ENCODE measurements at places on chromosomes 1 and 21.

- no peak for DNase-seq
These were observed 89.0 kb upstream of the CHODL start for GRCh38 chr21:18155508-18156193.

- DNase-seq, result no peak
These were observed 130.6 kb downstream of the SNX7 start for GRCh38 chr1:98792123-98792522.

- no peak for DNase-seq
These were observed 238.4 kb downstream of the PLA2G4A start for GRCh38 chr1:187067160-187067559.

GRCh38 chr1:67383999-67384638, 46.1 kb downstream of the SERBP1 start:
- no peak for DNase-seq

DNA sequence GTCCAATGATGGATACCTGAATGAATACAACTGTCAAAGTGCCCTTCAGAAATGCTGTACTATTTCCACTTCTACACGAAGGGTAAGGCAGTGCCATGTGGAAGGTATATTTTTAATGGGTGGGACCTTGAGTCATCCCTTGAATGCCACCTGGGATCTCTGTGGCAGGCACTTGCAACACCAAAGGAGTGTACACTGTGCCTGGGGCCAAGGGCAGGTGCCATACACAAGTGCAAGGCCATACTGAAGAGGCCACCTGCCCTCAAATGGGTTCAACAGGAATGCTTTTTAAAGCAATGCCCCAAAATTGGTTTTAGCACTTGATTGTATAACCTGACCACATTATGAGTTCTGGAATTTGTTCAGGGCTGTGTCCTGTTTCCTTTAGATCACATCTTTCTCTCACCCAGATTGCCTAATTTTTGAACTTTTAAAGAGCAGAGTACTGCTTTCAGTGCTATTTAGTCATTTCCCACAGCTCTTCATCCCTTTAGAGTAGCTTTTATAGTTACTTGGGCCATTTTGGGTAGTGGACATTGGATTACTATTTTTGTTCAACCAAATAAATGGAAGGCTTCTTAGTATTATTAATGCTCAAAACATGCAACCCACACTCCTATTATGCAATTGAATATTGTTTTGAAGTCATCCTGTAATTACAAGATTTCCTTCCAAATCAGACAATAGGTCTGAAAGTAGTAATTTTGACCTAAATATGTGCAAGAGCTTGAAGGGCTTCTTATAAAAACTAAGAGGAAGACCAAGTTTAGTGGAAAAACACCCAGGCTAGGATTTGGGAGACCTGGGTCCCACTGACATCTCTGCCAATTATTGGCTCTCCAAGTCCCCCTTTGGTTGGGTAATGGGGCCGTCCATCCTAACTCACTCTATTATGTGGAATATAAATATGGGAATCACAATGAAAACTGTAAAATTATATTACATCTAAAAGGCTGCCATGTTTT, 57.2 kb downstream of the LEPR start:
- DNase-seq, result no peak

DNA sequence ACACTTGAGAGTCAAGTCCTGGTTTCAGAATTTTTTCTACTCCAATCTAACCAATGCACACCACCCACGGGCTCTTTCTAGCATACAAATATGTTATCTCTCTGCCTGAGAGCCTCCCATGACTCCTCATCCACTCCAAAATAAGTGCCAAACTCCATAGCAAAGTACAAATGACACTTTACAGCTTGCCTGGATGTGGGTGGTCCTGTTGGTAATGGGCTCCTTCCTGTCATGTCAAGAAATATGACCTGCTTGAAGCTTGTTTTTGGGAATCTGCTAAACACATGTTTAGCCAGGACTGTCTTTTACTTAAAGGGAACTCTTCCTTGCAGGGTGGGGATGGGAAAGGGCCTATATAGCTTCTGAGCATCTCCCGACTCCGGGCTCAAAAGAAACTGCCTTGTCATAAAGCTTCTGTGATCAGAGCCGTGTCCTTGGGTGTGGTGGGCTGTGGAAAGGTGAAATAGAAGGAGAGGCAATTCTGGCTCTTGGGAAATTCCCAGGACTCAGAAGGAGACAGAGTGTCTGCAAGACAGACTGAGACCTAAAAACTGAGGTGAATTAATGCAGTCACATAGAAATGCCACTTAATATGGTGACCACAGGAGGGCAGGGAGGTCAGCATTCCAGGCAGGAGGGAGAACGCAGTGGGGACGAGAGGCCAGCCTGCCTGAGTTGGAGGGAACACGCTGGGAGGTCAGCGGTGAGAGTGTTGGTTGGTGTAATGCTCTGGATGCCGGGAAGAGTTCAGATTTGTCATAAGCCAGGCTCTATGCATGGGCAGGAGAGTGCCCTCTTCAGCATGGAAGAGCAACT, 6.1 kb upstream of the IGFN1 start:
- DNase-seq, result no peak

GRCh38 chr1:34829250-34829649, 30.3 kb downstream of the SMIM12 start:
- no peak for DNase-seq

DNA sequence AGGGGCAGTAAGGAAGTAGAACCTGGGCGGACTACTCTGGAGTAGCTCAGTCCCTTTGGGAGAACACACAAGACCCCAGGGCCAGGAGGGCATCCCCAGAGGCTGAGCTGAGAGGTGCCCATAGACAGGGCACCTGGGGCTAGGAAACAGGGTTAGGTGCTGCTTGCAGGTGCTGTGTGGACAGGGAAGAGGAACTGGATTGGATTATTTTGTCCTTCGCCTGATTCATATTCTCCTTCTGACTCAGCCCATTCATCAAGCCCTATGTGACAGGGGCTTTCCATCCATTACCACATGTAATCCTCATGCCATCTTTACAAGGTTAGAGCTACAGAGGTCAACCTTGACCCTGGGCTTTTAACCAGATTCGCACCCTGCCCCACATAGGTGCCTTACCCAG, 183.9 kb downstream of the C1orf94 start:
- DNase-seq, result no peak

- no peak for DNase-seq
These were observed 471 bp upstream of the ADPRS start for GRCh38 chr1:36088265-36088576.

DNA sequence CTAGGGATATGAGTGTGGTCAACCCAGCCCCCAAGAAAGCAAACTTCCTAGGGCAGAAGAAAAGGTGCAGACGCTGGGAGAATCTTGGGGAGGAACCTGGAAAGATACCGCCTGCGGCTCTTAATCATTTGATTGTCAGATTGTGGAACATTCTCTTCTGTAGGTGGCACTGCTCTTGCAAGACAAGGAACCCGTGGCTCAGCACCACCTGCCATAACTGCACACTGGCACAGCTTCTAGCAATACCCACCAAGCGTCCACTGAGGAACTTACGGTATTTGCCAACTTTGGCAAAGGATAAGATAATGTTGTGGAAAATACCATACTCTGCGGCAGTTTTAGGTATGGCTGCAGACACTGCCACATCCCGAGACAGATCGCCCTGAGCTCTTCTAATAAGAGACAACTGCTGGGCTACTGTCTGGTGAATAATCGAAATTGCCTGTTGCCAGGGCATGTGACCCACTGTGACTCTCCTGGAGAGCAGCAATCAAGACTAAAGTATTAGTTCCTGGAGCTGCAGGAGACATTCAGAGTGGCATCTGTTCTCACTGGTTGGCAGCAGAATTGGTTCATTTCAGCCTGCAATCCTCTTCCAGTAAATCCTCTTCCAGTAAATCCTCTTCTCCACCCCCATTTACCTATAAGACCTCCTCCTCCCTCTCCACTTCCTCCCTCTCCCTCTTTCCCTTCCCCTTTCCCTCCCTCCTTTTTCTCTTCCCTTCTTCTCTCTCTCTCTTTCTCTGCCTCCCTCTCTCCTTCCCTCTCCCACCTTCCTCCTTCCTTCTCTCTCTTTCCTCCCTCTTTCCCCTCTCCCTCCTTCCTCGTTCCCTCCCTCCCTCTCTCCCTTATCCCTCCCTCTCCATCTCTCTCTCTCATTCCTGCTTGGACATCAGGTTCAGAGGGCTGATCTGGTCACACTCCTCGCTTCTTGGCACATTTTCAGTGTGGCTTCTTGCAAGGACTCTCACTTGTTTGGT, 49.7 kb upstream of the B3GALT5 start:
- no peak for DNase-seq

DNA sequence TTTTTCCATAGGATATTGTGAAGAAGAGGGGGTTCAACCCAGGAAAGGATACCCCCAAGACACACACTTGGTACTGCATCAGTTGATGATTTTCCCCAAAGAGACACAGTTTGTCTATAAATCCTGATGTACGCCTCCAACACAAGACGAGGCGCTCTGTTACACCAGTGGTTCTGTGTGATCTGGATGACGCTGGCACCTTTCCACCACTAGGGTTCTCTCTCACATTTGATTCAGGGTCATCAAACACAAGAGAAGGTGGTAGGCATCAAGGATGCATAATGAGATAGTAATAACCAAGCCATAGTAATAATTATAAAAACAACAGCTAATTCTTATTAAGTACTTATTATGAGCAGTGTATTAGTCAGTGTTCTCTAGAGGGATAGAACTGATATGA, 508.8 kb upstream of the ZP4 start:
- no peak for DNase-seq

DNA sequence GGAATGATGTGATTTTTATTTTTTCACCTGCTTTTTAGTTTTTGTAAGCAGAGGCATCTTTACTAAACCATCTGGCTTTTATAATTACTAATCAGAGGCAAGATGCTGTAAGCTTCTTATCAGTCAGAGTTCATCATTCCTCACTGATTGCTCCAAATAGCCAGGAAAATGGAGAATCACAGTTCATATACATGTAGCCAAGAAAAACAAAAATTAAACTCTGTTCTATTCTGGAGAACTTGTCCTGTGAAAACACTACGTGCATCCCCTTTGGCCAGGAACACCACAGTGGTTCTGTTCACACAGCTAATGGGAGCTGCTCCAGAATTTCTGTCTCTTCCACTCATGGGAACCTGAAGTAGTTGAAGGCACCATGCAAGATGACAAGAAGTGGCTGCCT, 725.5 kb upstream of the CHRM3 start:
- no peak for DNase-seq

All from activated CD4-positive, alpha-beta T cell treated with anti-CD3 and anti-CD28 coated beads for 1 hour (primary cell).